CD8-positive, alpha-beta memory T cell (primary cell): ENCODE measurements at places on chromosomes 3 and 15. TPM values are rescaled to one million over a fixed set of nuclear protein-coding genes. Genes with fewer than 3 reads are reported as not detected.

- DNase-seq, result no peak
Observed at GRCh38 chr3:88595026-88595425, 445.3 kb downstream of the C3orf38 start.

DNA sequence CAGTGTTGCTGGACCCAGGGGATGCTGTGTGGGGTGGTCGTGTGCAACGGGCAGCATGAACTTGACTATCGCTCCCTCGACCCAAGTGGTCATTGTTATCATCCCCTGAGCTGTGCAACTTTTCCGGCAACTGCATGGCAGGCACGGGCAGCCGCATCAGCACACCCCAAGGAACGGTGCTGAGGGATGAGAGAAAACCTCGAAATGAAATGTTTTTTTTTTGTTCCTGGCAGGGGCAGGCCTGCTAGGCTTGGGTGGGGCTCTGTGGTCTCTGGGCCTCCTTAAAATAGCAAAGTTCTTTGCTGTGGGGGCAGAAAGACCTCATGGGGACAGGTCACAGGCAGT lies 51.4 kb downstream of the CORO2B start:
- no peak for DNase-seq

GRCh38 chr3:40780925-40781406 lies 256.2 kb downstream of the ZNF621 start:
- no peak for DNase-seq

DNA sequence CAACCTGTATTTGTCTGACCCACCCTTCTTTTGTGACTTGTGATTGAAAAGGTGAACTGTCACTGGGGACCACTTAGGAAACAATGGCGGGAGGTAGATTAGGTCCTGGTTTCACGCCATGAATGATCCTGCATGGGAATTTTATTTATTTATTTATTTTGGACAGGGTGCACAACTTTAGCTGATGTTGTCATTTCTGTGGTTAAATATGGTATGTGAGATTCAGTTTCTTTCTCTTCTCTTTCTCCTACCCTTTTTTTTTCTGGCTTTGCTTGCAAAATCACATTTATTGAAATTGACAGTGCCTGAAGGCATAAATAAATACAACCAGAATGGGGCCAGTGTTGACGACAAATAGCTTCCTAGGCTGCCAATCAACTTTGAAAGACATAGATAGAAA lies 18.0 kb upstream of the HTR3E start:
- DNase-seq, result no peak

DNA sequence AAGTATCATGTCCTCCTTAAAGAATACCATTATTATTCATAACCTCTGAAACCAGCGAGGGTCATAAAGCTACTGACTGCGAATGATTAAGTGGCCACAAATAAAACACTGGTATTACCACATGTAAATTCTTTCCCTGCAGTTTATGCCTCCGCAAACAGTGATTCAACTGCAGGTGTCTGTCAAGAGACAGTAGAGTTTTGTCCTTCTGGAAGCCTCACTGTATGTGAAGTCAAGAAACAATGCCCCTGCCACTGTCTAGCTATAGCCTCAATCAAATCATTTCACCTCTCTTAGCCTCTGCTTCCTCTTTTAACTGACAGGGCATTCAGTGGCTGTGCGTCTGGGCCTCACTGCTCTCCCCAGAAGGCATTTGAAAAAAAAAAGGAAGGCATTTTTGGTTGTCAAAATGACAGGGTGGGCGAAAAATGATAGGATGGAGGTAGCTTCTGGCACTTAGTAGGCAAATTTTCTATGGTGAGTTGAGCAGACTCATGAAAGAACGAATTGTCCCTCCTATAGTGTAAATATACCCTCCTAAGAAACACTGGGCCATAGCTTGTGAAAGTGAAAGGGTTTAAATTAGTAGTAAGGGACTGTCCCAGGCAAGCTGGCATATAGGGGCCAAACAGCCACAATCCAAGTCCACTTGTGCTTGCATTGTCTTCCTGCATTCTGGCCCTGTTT lies 66.7 kb downstream of the FILIP1L start:
- DNase-seq, result no peak

- no peak for DNase-seq
Observed at GRCh38 chr3:141348837-141349236, 19.5 kb upstream of the ZBTB38 start.

- no peak for DNase-seq
Observed at GRCh38 chr15:67080900-67081431, 15.6 kb downstream of the SMAD3 start.

DNA sequence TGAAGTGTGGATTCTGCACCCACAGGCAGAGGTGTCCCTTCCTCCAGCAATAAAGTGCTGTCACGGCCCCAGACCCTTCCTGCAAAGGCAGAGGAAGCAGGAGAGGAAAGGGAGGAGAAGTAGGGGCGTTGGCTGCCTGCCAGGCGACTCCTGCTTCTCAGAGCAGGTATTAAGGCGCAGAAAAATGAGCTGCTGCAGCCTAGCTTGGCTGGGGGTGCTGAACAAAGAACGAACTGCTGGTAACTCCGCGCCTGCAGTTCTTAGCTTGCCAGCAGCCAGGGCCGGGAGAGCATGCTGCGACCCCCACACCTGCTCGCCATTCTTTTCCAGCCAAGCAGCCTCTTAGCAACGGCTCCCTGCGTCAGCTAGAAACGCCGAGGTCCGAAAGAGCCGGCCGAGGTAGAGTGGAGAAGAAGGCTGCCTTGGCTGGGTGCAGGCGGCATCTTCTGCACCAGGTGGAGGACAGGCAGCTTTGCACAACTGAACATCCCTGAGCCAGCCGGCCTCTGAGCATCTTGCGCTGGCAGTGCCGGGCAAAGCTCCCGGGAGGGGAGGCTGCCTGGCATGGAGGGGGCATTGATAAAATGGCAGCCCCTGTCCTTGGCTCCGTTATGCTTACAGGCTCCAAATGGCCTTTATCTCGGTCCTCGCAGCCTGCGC lies 296.0 kb downstream of the MEX3B start:
- no peak for DNase-seq

GRCh38 chr3:179026636-179027035 lies 45.0 kb downstream of the ZMAT3 start:
- DNase-seq, result no peak

DNA sequence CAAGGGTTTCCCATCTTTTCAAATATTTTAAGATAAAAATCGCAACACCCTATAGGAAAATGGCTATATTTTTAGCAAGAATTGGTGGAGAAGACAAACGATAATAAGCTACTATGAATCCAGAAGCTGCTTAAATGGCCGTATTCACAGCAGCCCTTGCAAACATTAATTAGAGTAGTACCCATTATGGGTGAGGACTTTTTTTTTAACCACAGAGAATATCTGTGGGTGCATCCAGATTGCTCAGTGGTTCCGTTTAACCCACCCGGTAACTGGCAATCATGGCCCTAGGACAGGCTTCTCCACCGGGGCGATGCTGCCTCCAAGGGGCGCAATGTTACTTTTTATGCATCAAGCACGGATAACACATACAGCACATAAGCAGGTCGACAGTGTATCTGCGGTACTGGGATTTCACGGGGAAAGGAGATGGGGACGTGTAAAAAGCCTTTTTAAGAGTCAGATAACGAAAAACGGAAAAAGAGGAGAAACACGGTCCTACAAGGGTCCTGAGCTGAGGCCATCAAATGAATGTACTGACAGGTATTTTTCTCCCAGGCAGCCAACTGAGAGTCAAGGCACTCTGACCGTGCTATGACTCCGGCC lies 968 bp upstream of the TMEM266 start:
- no peak for DNase-seq

Gene MCTP2
- total RNA-seq, result 17.0 TPM

Gene UBA7
- 58.3 TPM for total RNA-seq

Gene FANCD2OS
- total RNA-seq, result not detected

Gene ATP8B4
- 8.9 TPM for total RNA-seq

Gene EPHA3
- total RNA-seq, result not detected

Gene NR1I2
- 0.38 TPM for total RNA-seq

Gene ACKR2
- 0.92 TPM for total RNA-seq
